Inflammatory macrophage treated with lipopolysaccharide for 4 hours (primary cell): ENCODE measurements at places on chromosomes 5 and 9.
A peak's percentile ranks its signal among the peaks of the same experiment; 100 is the strongest.

- no peak for DNase-seq
Observed at GRCh38 chr9:131056781-131057506, 39.4 kb upstream of the AIF1L start.

- DNase-seq, result no peak
Observed at GRCh38 chr9:68640421-68641089, 64.5 kb upstream of the PIP5K1B start.

GRCh38 chr5:141465351-141465750 is 10.4 kb upstream of the PCDHGC3 start:
- no peak for DNase-seq

GRCh38 chr9:129562917-129563316 is 58.0 kb downstream of the C9orf50 start:
- DNase-seq, result no peak

DNA sequence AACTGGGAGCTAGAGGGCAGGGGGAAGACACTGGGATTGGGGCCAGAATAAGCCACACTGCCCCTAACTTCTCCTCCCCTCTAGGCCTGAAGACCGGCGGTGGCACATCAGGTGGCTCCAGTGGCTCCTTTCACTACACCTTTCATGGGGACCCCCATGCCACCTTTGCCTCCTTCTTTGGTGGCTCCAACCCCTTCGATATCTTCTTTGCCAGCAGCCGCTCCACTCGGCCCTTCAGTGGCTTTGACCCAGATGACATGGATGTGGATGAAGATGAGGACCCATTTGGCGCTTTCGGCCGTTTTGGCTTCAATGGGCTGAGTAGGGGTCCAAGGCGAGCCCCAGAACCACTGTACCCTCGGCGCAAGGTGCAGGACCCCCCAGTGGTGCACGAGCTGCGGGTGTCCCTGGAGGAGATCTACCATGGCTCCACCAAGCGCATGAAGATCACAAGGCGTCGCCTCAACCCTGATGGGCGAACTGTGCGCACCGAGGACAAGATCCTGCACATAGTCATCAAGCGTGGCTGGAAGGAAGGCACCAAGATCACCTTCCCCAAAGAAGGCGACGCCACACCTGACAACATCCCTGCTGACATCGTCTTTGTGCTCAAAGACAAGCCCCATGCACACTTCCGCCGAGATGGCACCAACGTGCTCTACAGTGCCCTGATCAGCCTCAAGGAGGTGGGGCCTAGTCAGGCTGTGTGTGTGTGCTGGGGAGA is 6.8 kb downstream of the DNAJB5 start:
- no peak for DNase-seq

DNA sequence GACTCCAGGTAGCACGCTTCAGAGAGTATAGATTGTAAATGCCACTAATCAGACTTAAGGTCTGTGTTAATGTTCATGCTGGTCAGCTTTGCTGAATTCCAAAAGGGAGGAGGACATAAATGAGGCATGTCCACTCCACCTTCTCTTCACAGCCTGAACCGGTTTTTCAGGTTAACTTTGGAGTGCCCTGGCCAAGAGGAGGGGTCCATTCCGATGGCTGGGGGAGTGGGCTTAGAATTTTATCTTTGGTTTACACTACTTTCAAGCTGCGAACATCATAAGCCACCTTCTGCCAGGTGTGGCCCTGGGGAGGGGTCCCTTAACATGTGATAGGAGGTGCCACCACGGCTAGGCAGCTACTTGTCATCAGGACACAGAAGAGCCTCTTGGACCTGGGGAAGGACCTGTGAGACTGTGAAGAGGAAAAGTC is 24.2 kb downstream of the ABO start:
- DNase-seq, result no peak

- no peak for DNase-seq
Observed at GRCh38 chr5:148708854-148709253, 54.5 kb upstream of the HTR4 start.

- no peak for DNase-seq
Observed at GRCh38 chr5:169567079-169567478, 16.5 kb upstream of the SPDL1 start.

DNA sequence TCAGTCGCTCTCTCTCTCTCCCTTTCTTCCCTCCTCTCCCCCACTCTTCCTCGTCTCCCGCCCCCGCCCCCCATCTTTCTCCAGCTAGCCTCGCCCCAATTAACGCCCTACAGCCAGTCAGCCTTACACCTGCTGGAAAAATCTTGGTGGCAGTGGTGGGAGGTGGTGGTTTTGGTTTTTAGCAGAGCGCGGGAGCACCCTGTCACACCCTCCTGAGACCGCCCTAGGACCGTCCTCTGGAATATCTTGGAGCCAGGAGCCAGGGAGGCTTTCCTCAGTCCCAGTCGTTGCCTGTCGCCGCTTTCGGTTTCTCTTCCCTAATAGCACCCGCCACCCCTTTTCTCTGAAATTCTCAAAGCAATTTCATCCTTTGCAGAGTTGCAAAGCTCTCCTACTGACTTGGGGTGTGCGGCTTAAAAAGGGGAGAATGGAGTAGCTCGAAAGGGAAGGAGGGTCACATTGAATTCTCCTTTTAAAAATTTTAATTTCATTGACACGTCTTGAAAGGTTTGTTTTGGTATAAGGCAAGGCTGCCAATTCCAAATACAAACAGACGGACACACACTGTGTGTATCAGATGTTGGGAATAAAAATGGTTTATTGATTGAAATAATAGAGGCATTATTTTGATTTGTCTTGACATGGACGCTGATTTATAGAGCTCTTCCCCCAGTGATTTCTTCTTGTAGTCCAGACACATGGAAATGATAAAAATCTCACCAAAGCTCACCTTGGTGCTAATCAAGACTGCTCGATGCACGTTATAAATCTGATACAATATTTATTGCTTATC is 301.3 kb downstream of the PARP8 start:
- peak; percentile 44 for DNase-seq

DNA sequence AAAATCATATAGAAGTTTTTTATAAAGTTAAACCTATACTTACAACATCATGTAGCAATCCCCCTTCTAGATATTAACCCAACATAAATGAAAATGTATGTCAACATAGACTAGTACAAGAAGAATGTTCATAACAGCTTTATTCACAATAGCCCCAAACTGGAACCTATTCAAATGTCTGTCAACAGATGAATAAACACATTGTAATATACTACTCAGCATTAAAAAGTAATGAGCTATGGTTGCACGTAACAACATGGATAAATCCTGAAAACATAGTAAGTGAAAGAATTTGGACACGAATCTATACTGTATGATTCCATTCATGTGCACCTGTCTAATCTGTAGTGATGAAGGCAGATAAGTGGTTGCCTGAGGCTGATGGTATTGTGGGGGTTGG is 73.9 kb downstream of the CSNK1G3 start:
- DNase-seq, result no peak

DNA sequence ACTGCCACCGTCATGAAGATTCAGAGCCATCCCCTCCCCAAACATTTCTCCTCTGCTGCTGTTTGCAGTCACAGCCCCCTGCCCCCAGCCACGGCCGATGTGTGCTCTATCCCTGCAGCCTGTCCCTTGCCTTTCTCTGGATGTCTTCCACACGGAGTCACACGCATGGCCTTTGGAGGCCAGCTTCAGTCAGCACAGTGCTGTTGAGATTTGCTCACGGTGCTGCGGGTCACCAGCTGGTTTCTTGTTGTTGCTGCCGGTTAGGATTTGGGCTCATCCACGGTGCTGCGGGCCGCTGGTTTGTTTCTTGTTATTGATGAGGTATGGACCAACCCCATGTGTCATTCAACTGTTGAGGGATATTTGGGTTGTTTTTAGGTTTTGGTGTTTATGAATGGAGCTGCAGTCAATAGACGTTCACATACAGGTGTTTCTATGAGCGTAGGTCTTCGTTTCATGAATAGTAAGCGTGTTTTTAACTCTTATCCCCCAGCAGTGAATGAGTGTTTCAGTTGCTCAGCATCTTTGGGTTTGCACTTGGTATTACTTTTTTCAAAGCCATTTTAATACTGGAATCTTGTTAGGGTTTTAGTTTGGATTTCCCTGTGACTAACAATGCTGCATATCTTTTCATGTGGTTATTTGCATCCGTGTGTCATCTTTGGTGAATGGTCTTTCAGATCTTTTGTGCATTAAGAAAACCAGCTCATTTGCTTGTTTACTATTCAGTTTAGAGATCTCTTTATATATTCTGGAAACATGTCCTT is 57.6 kb downstream of the AHRR start:
- no peak for DNase-seq

DNA sequence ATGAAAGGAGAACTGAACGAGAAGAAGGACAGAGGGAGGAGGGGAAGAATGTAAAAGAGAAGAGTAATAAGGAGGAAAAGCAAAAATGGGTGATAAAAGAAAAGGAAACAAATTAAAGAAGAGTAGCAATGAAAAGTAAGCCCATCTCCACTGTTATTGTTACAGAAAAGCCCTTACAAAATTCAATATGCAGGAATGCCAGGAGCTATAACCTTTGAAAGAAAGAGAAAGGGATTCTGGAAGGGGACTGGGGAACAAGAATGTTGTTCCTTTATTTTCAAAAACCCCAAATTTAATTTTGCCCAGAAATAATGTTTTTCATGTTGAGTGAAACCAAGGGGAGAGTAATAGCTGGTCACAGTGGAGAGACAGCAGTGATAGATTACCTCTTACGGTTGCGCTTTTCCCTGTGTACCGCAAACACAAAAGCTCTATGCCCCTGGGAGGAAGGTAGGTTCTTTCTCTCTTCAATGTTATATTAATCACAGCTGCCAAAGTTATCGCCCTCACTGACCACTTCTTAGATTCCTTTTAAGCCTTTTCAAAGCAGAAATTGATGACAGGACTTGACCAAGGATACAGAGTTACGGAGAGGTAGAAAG is 86.7 kb downstream of the BRINP1 start:
- DNase-seq, result no peak

DNA sequence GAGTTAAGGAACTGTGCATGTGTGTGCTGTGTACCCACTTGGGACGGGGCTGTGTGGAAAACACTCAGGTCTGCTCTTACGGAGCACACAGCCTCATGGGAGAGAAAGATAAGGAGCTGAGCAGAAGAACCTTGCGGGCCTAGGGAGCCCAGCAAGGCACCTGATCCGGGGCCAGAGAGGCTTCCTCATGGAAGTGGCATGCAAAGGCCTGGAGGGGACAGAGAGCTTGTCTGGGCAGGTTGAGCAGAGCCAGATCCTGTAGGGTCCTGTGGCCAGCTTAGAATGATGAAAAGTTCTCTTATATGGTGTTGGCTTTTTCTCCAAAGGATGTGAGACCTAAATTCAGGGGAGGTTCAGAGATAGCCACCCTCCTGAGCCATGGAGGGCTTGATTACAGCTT is 45.2 kb downstream of the NEK6 start:
- no peak for DNase-seq

DNA sequence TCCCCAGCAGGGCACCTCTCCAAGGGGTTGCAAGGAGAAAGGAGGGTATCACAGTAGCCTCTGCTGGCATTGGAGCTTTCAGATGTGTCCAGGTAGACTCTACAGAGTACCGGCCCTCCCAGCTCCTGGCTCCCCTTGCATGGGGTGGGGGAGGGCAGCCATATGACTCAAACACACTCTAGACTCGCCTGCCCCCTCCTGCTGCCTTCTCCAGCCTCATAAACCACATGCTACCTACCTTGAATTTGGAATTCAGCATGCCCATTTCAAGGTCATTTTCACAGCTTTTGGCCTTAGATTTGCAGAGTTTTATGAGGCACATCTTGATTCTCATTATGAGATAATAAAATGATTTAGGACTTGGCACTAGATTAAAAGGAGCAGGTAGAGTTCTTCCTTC is 32.8 kb upstream of the SMIM32 start:
- no peak for DNase-seq

DNA sequence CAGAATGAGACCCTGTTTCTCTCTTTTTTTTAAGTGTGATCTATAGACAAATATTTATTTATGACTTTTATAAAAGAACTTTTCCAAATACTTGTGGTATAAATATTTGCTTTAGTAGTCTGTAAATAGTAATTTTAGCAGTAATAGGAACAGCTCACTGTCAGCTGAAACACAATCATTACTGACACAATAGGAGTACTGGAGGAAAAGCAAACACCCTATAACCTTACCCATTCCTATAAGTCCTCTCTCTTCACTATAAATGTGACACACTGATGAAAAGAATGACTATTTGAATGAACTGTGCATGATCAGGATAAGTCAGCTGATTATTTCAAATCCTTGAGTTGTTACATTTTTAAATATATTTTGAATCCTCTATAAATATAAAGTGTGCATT is 72.4 kb downstream of the CDH12 start:
- no peak for DNase-seq

- DNase-seq, result no peak
Observed at GRCh38 chr5:74145951-74146350, 494.6 kb downstream of the ENC1 start.

GRCh38 chr5:37448941-37449340 is 69.8 kb downstream of the WDR70 start:
- no peak for DNase-seq

DNA sequence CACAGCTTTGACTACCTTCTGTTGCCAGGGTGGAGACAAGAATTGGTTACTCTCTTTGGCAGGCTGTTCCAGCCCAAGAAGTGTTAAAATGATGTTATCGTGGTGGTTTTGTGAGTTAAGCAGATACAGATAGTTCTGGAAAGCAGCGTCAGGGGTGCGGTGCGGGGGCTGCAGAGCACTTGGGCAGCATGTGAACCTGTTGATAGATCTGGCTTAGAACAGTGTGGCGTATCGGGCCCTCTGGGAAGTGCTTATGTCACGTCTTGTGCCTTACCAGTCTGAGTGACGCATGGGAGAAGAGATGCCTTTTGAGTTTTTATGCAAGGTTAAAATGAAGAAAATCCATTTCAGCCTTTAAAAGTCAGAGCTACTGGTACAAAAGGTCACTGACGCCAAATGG is 152.5 kb downstream of the PRKACG start:
- DNase-seq, result no peak
